ENCODE measurements at places on chromosomes 13 and 19.
A peak's percentile ranks its signal among the peaks of the same experiment; 100 is the strongest.

- DNase-seq: no peak
Measured at GRCh38 chr19:50488389-50489194, 11.9 kb upstream of the GARIN5A start.

- peak; percentile 44 for DNase-seq
Measured at GRCh38 chr19:29404951-29405727, 120.7 kb upstream of the VSTM2B start.

DNA sequence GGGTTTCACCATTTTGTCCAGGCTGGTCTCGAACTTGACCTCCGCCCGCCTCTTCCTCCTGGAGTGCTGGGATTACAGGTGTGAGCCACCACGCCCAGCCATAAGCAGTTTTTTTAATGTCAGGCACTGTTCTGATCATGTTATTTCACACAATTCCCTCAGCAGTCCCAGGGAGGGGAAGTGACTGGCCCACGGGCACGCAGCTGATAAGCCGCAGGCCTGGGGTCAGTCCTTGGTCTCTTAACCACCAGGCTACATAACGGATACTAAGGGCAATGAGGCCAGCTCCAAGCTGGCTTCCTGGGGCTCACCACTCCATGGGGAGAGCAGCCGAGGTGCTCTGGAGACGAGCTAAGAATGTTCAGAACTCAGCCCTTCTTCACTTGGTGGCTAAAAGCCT is 13.5 kb downstream of the BRSK1 start:
- DNase-seq: no peak

- DNase-seq: no peak
Measured at GRCh38 chr19:16100524-16100923, 11.2 kb upstream of the RAB8A start.

DNA sequence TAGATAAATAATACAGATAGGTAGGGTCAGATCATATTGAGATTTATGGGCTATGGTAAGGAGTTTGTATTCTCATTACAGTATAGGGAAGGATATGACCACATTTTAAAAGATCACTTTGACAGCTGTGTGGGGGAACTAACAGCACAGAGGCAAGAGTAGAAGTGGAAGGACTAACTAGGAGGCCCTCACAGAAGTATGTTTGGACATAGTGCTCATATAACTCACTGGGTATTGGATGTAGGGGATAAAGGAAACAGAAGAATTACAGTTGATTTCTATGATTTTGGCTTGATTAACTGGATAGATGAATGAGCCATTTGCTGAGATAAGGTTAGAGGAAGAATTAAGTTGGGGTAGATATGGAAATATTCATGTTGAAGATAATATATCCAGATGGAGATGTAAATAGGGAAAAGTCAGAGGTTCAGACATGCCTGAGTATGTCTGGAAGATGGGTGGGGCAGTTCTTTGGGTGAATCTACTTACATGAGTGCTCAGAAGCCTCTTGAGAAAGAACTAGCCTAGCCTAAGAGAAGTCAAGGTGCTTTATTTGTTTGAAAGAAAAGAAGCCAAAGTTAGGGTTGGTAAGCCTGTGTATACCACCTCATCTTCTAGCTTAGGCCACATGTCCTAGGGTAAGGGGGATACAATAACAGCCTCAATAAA is 133.4 kb downstream of the NDFIP2 start:
- no peak for DNase-seq

GRCh38 chr19:10855879-10856522 is 7.8 kb downstream of the C19orf38 start:
- no peak for DNase-seq

DNA sequence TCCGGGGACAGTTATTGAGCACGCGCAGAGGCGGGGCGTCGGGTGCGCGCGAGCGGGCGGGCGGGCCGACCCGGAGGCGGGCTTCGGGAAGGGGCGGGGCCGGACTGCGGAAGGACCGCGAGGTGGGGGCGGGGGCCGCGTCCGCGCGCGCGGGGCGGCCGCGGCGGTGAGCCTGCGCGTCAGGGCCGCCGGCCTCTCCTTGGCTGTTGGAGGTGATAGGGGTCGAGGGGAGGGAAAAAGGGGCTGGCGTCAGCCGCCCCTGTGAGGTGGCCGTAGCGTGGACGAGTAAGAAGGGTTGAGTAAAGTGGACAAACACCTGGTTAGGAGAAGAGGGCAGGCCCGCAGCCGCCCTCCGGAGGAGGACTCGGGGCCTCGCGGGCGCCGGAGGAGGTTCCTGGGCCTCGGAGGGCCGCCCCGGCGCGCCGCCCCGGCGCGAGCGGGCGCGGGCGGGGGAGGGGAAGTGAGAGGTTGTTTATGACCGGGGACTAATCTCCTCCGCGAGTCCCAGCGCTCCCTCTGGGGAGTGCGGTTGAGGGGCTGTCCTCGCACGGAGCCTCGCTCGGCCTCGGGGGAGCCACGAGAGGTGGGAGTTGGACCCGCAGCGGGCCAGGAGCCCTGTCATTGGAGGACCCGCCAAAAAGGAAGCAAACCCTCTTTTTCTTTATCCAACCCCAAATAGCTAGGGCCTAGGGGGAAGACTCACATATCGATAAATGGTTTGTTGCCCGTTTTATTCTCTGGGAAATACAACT is 547 bp upstream of the INTS6 start:
- no peak for DNase-seq

- no peak for DNase-seq
Measured at GRCh38 chr13:102935896-102936321, 90.1 kb downstream of the ERCC5 start.

DNA sequence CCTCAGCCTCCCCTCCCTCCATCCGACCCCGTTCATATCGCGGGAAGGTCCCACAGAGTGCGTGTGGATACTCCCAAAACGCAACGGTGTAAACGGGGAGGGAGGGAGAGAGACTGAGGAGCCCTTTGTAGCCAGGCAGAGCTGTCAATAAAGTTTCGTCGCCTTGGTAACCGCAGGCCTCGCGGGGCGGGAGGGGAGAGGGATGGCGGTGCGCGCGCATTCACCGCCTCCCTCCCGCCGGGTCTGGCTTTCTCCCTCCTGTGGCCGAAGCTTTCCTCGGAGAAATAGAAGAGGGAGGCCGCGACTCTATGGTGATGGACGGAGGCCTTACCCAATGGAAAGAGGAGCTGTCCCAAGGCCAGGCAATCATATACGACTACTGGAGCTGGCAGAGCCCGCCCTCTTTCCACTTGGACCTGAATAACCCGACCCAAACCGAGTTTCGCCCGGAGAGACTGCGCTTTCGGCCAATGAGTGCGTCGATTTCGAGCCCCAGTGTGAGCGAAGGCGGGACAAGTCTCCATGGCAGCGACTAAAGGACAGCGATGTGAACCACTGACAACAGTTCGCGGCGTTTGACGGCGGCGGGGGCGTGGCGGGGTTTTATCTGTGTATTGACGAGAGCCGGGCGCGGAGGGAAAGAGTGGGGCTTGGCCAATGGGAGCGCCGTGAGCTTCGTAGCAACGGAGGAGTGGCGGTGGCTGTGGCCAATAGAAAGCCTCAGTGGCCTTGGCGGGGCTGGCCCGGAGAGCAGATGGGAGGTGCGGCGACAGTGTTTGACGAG is at the start of gene KMT5C:
Gene KMT5C (plus strand): TSS at position 772 of the 784 bp plus-strand sequence. CDS start 2,061 bp downstream, outside the sequence.
- DNase-seq: peak; percentile 100

DNA sequence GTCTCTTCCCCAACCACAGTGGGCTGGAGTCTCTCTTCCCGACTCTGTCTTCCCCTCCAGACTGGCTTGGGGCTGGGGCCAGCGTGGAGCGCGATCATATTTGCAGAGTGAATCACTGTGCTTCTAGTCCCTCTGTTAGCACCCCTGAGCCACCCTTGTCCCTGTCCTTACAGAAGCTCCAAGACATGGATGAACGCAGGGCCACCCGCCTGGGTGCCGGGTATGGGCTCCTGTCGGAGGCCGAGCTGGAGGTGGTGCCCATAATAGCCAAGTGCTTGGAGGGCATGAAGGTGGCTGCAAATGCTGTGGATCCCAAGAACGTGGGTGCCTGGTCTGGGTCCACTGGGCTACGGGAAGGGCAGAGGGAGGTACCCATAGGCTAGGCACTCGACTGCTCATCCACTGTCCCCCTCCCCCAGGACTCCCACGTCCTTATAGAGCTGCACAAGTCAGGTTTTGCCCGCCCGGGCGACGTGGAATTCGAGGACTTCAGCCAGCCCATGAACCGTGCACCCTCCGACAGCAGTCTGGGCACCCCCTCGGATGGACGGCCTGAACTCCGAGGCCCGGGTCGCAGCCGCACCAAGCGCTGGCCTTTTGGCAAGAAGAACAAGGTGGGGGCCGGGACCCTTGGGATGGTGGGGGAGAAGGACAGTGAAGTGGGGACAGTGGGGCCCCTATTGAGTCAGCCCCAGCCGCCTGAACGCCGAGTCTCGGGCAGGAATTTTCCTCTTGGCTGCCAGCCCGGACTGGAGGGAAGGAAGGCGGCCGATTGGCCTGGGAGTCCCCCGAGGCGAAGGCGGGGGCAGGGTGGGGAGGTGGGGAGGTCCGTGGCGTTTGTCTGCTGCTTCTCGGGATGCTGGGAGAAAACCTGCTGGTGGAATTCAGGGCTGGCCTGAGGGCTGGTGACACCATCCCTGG is 5.2 kb downstream of the TRIP10 start:
- no peak for DNase-seq

DNA sequence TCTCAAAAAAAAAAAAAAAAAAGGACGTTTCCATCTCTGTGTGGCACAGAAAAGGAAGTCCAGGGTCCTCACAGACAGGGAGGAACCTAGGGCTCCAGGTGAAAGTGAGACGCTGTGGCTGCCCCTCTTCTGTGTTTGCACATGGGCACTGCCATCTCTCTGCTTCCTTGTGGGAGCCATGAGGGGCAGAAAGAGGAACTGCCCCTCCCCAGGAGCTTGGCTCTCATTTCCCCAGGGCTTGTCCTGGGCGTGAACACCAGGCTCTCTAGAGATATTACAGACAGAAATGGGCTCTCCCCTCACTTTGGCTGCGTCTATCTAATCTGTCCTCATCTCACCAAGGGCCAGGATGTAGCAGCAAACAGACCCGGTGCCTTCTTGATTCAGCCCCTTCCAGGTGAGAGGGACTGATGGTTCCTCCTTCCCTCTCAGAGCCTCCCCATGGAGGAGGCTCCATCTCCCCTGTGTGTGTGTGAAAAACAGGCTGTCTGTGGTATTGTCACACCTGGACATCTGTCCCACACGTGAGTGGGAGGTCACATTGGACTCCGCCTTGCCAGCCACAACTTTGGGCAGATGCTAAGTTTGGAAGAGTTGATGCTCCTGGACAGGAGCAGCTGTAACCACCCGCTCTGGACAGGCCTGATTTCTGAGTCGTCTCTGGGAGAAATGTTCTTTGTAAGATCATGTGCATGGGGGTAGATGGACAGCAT is 840 bp upstream of the LILRA4 start:
- no peak for DNase-seq

GRCh38 chr13:33845572-33846302 is 27.8 kb downstream of the RFC3 start:
- DNase-seq: no peak

DNA sequence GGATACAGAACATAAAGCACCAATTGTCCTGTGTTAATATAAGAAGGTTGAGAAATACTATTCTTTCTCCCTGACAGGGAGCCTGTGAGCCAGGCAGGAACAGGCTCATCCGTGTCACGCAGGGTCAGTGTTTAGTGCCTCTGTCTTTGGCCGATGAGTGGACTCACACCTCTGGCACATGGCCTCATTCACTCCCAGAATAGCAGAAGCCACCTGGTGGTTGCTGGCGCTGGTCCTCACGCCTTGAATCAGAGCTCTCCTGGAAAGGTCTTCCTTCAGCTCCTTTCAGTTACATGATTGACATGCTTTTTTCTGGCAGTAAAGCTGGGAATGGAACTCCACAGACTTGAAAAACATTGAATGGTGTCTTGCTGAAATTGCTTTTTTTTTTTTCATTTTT is 28.1 kb upstream of the SIAH3 start:
- no peak for DNase-seq

DNA sequence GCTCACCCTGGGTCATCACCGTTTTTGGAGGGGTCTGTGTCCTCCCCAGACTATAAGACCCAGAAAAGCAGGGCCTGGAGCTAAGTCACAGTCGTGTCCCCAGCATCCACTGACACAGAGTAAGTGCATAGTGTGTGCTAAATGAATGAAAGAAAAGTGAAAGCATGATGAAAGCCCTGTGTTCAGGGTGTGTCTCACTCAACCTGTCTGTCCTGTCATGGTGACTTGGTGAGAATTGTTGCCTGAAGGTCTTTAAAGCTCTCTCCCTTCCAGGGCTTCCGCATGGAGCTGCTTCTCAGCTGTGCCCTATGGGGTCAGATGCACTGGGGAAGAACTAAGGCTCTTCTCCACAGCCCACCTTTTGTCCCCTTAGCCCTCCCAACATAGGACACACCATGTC is 20.5 kb upstream of the IGFL1 start:
- no peak for DNase-seq

- no peak for DNase-seq
Measured at GRCh38 chr13:80655778-80656511, 315.0 kb upstream of the SPRY2 start.

GRCh38 chr13:62643007-62643483 is 1227.4 kb upstream of the PCDH20 start:
- DNase-seq: no peak

GRCh38 chr19:7605490-7606222 is 10.0 kb downstream of the CAMSAP3 start:
- no peak for DNase-seq

DNA sequence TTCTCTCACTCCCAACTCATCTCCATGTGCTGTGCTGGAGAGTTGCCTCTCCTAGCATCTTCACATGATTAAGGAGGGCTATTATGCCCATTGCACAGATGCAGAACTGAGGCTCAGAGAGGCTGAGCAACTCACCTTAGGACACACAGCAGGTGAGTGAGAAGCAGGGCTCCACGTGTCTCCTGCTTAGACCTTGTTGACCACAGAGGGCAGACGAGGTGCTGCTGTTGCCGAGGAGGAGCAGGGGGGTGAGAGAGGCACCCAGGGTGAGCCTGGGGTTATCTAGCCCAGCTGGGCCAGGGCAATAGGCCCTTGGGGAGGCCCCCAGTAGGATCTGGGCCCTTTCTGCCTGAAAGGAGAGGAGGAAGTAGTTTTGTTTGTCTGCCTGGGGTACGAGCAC is 2.4 kb upstream of the HSH2D start:
- no peak for DNase-seq

DNA sequence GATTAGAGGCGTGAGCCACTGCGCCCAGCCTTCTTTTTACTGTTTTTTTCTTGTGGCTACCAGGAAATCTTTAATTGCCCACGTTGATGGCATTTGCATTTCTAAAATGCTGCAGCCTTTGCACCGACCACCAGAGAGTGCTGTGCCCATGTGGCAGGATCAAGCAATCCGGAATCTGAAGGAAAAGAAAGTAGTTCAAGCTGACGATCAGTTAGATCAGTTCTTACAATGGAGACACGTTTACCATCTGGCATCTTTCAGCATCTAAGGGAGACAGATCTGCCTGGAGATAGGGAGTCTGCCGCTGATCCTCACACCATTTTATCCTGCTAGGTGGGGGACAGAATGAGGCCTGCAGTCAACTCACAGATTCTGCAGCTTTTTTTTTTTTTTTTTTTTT is 19.9 kb downstream of the TINCR start:
- no peak for DNase-seq

DNA sequence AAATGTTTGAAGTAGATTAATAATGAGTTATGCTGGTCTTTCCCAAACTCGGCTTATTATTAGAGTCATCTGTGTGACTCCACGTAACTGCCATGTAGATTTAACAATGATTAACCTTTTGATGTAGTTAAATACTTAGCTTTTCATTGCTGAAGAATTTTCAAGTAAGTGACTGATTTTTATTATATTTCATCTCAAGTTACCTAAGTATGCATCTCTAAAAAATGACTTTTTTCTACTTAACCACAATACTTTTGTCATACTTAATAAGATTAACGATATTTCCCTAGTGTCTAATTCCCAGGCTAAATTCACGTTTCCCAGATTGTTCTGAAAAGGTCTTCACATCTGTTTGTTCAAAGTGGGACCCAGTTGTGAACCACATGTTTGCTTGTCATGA is 17.8 kb downstream of the BIVM start:
- DNase-seq: no peak

GRCh38 chr13:33757713-33758112 is 60.2 kb upstream of the RFC3 start:
- no peak for DNase-seq

Measured in NCI-H1436 treated with DMSO at 0.1 percent for 48 hours (cell line).